Kidney (tissue), 22 donors: ENCODE measurements at places on chromosomes 6 and 20. TPM values are rescaled to one million over a fixed set of nuclear protein-coding genes. Genes with fewer than 3 reads are reported as not detected.

Gene AKAP12
- total RNA-seq: 84.6 TPM

Gene STMN3
- 84.9 TPM for total RNA-seq

Gene GINS1
- 2.4 TPM for total RNA-seq

Gene SLC16A10
- total RNA-seq: 3.7 TPM

Gene CCM2L
- total RNA-seq: 13.8 TPM
